SK-N-SH (cell line): ENCODE measurements at places on chromosomes 2 and 18. TPM values are rescaled to one million over a fixed set of nuclear protein-coding genes. Genes with fewer than 3 reads are reported as not detected.

DNA sequence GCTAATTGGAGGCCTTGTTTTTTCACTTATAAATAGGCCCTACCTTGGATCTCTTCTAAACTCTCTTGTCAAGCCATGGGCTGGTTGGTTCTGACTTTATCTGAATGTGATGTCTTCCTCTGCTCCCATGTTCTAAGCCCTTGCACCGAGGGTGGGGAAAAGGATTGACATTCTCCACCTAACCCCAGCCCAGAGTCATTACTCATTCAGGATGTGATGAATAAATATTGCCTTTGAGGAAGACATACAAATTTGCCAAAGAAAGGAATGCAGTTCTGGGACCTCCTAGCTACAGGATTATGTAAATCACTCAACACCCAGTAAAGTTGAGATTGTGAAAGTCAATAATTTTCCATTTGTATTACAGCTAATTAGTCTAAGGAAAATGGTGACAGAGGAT is 142.1 kb upstream of the LYPD6 start:
- DNase-seq, result no peak

- no peak for DNase-seq
Observed at GRCh38 chr2:12675352-12675795, 41.4 kb upstream of the TRIB2 start.

DNA sequence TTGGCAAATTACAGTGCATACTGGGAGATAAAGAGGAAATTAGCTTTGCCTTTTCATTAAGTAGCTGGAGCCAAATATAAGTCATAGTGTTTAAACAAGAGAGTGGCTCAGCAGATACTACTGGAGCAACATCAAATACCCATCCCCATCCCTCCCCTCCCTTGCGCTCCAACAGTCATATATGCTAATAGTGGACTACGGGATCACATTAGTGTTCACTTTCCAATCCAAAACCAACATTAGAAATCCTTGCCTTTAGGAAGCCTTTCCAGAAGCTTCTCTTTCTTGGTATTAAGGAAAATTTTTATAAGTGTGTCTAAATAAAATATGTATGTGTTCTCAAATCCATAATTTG is 1669.3 kb downstream of the SUCLG1 start:
- DNase-seq, result no peak

- DNase-seq, result no peak
Observed at GRCh38 chr18:44896846-44897245, 216.2 kb downstream of the SETBP1 start.

DNA sequence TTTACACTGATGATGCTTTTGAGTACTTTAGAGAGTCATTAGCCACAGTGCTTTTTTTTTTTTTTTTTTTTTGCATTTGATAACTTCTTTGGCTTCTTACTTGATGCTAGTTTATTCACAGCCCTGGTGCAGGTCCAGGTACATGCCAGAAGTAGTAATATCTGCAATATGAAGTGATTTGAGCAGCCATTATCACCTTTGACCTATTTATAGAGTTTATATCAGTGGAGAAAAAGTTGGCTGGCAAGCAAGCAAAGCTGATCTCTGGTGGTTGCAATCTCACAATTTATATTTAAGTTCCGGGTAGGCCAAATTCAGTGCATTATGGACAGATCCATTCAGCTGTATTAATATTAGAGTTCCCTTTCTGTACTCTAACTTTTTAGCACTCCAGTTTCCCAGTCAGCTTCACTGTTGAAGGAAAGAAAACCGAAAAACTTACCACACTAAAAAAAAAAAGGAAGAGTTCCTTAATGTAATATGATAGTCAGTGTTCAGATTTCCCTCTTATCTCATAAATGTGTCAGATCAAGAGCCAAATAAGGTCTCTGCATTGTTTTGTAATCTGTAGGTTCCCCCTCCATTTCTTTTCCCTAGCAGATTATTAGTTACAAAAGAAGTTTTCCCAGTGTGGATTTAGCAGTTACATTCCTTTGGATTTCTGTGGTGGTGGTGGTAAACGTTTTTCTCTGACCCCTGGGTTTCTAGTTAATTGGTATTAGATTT is 78.6 kb downstream of the HAUS1 start:
- no peak for DNase-seq

- DNase-seq, result no peak
Observed at GRCh38 chr2:134718817-134719814, at the start of gene TMEM163. Gene TMEM163, minus strand, starts transcription at chr2:134719000.

DNA sequence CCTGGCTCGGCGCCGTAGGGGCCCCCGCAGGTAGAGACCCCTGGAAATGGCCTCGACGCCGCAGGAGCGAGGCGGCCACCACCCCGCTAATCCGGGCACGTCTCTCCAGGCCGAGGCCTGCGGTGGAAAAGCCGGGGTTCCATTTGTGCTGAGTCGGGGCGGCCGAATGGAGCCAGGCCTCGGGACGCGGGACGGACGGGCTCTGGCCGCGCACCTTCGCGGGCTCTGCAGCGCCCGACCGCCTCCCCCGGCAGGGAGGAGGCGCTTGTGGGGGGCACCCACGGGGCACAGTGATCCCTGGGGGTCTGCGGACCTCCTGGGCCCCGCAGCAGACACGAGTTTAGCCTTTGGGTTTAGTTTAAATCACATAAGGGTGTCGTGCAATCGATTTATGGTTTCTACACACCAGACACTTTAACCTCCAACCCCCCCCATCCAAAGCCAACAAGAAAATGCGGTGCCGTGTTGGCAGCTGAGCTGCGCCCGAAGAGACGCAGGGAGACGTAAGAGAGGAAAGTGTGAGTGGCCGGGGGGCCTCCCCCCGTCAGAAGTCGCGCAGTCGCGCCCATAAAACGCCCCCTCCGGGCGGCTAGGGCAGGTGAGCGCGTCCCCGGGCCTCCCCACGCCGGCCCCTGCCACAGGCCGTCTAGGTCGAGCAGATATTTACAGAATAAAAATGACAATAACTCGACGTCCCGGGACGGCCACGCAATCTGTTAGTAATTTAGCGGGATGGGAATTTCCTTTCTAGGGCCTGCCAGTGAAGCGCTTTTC is 1.0 kb upstream of the NFATC1 start:
- DNase-seq, result no peak

DNA sequence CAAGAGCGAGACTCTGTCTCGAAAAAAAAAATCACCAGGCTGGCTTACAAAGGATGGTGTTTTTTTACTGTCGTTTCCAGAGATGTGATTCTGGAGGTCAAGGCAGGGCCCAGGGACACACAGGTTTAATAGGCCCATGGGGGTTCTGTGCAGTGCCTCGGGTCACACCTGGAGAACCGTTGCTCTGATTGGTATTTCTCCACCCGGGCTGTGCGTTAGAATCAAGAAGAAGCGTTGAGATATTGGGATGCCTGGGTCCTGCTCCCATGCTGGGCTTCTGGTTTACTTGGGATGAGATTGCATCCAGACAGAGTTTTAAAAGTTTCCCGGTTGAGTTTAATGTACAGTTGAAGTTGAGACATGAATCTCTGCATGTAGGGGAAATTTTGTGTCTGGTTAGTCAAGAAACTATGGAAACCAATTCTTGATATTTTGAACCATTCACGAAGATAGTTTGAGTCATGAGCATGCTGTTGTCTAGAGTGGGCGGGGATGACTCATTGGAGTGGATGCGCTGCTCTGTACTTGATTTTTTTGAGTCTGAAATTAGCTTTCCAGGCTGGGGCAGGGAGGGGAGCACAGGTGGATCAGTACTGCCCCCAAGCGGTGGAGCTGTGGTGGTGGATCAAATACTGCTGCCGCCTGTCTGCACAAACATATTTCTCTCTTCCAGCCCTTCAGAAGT is 50.1 kb downstream of the GREB1 start:
- DNase-seq, result peak; percentile 95

DNA sequence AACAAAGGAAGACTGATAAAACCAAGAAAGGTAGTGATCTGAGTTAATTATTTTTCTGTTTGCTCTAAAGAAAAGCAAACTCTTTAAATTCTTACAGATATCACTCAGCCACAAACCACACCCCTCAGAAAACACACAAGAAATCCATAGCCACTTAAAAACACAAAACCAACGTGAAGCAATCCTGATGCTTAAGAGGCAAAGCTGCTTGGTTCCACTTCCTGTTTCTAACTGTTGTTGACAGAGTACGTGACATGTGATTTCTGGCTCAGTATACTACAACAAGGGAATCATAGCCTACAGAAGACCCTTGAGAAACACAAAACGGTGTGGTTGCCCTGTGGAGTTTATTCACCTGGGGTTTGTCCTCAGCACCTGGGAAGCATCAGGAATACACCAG is 240.9 kb upstream of the APCDD1 start:
- no peak for DNase-seq

- DNase-seq, result no peak
Observed at GRCh38 chr2:137676346-137676745, 287.9 kb upstream of the HNMT start.

- DNase-seq, result no peak
Observed at GRCh38 chr18:46641917-46642316, 15.1 kb downstream of the LOXHD1 start.

COLEC11 gene
- 8.7 and 15.2 TPM in 2 replicates for polyA plus RNA-seq

HADHB gene
- 108 and 137 TPM in 2 replicates for polyA plus RNA-seq

DSC3 gene
- not detected in 2 replicates for polyA plus RNA-seq

PTPN2 gene
- polyA plus RNA-seq, result 11.2 and 13.0 TPM in 2 replicates

IL18R1 gene
- polyA plus RNA-seq, result 0.11 TPM in 1 of 2 replicates, not detected in the other
